ENCODE measurements at places on chromosomes 2 and 18. TPM values are rescaled to one million over a fixed set of nuclear protein-coding genes. Genes with fewer than 3 reads are reported as not detected.

The FLACC1 gene
- 0.93 TPM for total RNA-seq

The UPP2 gene
- total RNA-seq = not detected

The IL1RL1 gene
- total RNA-seq = 7.1 TPM

The TPO gene
- total RNA-seq = 1.3 TPM

The GALNT14 gene
- total RNA-seq = not detected

The RELCH gene
- total RNA-seq = 39.0 TPM

The LHCGR gene
- total RNA-seq = not detected

The TMEM87B gene
- 55.7 TPM for total RNA-seq

The PDE1A gene
- 1.1 TPM for total RNA-seq

The SLC14A1 gene
- 1.1 TPM for total RNA-seq

The GRHL1 gene
- total RNA-seq = 0.41 TPM

The ANKRD30B gene
- 0.34 TPM for total RNA-seq

The LIMS3 gene
- 2.8 TPM for total RNA-seq

The FSIP2 gene
- 6.7 TPM for total RNA-seq

The ST8SIA3 gene
- 2.0 TPM for total RNA-seq

The SCN7A gene
- 7.5 TPM for total RNA-seq

The VIT gene
- total RNA-seq = not detected

The LINC00305 gene
- not detected for total RNA-seq

The SLC38A11 gene
- total RNA-seq = 2.1 TPM

The UGT1A9 gene
- total RNA-seq = 4.0 TPM

The MYCN gene
- total RNA-seq = 0.52 TPM

The SLC19A3 gene
- 4.5 TPM for total RNA-seq

The PSTPIP2 gene
- 2.9 TPM for total RNA-seq

The AQP12B gene
- total RNA-seq = 3.9 TPM

The FEV gene
- 0.63 TPM for total RNA-seq

The SPC25 gene
- 6.7 TPM for total RNA-seq

The SLC40A1 gene
- total RNA-seq = 212 TPM

The CFAP65 gene
- total RNA-seq = 0.09 TPM

The NEB gene
- 0.54 TPM for total RNA-seq

The PKDCC gene
- total RNA-seq = 88.8 TPM

The CD207 gene
- total RNA-seq = 0.61 TPM

The CETN1 gene
- not detected for total RNA-seq

The SPATA3 gene
- not detected for total RNA-seq

The PRSS56 gene
- total RNA-seq = not detected

The PARD3B gene
- 21.1 TPM for total RNA-seq

The NABP1 gene
- 27.6 TPM for total RNA-seq

The ANKAR gene
- total RNA-seq = 7.8 TPM
